ENCODE measurements at places on chromosomes 7 and 10.

GRCh38 chr10:78829565-78829964 is 239.2 kb upstream of the ZMIZ1 start:
- DNase-seq, result no peak

DNA sequence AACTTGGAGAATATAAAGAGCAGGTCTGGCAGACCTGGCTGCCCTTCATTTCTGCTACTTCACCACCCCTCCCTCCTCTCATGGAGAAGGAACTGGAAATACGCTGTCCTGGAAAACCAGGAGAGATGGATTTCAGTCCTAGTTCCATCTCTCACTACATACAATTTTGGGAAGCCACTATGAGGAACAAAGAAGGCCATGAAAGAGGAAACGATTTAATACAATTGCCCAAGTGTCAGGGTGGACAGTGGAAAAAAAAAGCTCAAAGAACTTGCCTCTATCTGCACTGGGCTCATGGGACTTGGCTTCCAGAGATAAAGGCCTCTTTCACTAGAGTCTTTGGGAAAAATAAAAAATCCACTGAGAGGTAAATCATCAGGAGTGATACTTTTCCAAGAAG is 561.7 kb downstream of the KCNMA1 start:
- no peak for DNase-seq

DNA sequence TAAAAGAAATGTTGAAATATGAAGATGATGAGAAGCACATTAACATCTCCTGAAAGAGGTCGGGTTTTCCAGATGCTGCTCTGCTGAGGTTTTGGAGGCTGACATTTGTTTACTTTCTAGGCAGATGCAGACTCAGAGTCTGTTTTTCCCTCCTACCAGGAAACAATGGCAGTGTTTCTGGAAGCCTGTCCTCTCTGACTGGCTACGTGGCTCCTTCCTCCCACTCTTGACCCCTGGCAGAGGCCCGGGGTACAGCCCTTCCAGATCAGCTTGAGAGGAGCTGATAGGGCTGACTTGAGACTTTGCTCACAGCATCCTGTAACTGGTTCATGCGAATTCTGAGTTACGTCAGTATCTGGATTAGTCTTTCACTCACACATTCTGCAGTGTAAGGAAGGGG is 41.1 kb upstream of the IL15RA start:
- no peak for DNase-seq

- DNase-seq, result no peak
These were observed 4.7 kb upstream of the CYP17A1 start for GRCh38 chr10:102841827-102842345.

Measured in anterior cingulate cortex (tissue), 58 donors.